KBM-7 (cell line): ENCODE measurements at places on chromosomes 11 and 22.

DNA sequence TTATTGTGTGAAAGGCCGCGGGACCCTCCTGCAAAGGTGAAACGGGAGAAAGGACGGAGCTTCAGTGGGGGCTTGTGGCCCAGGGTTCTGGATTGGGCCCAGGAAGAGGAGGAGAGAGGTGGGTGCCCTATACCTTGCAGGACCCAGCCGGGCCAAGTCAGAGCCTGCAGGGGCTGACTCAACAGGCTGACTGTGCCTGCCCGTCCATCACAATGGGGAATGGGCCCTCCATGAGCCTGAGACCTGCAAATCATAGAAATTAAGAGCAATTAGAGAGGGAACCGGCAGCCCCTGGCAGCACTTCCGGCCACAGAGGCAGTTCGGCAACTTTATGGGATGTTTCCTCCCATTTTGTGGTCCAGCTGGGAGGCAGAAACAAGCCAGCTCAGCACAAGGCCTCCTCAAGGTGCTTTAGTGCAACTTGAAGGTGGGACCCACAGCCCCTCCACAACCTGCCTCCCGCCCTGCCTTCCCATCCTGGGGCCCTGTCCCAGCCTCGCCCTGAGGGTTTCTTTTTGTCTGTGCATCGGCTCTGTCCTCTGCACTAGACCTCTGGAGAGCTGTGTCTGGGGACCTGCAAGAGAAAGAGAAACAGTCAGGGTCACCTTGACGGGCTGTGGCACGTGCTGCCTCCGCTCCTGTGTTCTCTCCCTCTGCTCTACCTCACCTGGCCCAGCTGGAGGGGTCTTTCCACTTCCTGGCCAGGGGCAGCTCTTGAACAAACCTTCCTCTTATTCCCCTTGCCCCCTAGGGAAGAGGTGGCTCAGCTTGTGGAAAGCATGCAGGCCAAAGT is 19.1 kb upstream of the NECTIN1 start:
- DNase-seq: peak; percentile 28

- no peak for DNase-seq
Measured at GRCh38 chr11:112790286-112790685, 170.9 kb upstream of the NCAM1 start.

DNA sequence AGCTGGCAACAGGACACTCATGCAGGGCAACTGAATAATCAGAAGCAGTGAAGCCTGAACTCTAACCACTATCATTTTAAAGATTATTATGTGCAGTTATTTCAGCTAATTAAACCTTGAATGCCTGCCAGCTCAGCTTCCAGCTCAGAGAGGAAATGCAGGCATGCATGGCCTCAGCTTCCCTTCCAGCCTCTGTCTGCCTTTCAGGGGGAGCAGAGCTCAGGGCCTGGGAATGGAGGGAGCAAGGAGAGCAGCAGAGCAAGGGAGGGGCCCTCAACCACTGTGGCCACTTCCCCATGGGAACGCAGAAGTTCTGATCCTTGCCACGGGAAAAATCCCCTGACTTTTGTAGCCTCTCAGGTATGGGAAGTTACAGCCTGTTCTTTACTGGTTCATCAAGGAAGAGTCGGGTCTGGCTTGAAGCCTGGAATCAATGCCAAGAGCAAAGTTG is 32.5 kb upstream of the APLNR start:
- DNase-seq: no peak

GRCh38 chr11:130848361-130849214 is 67.7 kb downstream of the SNX19 start:
- no peak for DNase-seq

DNA sequence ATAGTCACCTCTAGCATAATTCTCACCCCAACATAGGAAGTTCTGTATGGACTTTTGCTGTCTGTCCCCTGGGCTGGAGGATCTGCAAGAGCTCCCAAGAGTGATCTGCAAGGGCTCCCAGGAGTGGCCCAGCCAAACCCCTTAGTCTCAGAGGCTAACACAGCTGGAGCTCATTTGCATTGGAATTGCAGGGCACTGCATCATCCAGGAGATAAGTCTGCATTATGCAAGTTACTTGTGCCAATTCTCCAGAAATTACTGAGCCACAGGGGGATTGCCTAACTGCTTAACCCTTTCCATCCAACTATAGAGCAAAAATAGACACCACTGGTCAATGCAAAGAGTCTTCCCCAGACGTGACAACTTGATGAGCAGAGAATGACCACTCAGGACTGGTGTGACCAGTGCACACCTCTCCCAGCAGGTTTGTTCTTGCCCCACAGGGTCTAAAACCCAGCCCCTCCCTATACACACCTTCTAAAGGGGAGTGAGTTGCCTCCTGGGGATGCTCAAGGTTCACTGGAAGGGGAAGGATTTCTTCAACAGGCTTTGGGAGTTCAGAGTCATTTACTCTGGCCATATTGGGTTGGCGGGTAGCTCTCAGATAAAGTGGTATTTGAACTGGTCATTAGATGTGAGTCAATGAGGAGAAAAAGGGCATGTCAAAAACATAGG is 38.4 kb downstream of the POU2AF3 start:
- no peak for DNase-seq

- peak; percentile 85 for DNase-seq
Measured at GRCh38 chr11:47616726-47617416, 22.7 kb upstream of the C1QTNF4 start.

DNA sequence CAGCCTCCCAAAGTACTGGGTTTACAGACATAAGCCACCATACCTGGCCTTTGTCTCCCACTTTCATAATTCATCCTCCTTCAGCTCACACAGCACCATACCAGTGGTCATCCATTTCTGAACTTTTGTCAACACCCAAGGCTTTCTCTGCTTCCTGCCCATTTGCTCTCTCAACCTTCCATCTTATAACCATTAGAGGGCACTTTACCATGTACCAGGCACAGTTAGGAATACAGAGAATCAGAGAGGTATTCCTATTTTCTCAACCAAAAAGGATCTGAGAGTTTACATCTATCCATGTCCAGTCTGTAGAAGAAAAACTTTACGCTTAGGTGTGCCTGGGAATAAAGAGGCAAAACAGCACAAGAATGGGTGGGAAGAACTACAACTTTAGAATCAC is 397.6 kb downstream of the BUD13 start:
- DNase-seq: no peak

DNA sequence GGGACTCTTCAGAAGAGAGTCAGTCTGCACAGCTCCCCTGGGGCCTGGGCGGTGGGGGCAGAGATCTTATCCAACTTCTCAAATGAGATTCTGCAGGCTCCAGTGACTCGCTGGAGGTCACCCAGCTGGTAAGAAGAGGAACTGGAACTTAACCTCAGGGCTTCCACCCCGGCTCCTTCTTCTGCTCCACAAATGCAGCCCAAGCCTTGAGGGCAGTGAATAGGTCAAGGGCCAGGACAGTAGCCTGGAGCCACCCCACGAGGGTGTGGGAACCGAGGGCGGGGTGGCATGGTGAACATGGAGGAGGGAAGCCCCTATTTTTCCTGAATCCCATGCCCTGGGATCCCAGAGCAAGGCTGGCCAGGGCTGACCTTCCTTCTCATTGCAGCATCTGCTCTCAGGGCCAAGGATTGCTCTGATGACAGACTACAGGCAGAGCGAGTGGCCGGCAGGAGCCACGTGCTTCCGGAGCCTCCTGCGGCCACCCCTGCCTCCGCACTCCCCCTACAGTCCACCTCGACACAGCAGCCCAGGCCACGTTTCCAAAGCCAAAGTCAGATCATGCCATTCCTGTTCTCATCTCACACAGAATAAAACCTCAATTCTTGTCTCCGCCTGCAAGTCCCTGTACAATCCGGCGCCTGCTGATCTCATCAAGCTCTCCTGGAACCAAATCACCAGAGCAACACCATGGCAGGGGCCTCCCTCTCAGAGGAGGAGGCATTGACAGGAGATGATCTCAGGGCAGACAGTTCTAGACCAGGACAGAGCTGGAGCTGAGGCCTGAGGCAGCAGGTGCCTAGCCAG is 21.1 kb upstream of the UPK3A start:
- peak; percentile 79 for DNase-seq

DNA sequence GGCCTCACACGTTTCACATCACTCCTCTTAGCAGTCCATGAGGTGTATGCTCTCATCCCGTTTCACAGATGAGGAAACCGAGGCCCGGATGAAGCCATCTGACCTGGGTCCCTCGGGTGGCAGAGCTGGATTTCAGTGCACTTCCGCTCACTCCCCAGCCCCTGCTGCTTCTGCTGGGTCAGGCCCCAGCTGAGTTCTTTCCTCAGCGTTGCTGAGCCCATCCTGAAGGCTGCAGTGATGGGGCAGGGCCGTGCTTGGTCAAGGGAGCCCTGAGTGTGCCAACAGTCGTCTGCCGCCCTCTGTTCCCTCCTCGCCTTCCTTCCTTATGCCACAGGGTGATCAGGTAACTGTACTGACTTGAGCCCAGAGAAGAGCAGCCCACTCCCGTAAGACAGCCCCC is 12.1 kb downstream of the TRMU start:
- no peak for DNase-seq

DNA sequence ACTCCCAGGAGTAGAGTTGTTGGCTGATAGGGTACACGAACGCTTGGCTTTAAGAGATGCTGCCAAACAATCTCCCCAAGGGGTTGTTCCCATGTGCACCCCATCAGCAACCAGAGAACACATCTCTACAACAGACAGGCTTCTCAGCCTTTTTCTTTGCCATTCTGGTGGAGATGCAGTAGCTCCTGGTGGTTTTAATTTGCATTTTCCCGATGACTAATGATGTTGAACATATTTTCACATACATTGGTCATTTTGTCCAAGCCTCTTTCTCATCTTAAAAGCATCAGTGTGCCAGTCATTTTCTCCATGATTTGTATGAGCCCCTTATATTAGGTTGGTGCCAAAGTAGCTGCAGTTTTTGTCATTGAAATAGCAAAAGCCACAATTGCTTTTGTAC is 21.8 kb downstream of the DHCR7 start:
- DNase-seq: no peak

DNA sequence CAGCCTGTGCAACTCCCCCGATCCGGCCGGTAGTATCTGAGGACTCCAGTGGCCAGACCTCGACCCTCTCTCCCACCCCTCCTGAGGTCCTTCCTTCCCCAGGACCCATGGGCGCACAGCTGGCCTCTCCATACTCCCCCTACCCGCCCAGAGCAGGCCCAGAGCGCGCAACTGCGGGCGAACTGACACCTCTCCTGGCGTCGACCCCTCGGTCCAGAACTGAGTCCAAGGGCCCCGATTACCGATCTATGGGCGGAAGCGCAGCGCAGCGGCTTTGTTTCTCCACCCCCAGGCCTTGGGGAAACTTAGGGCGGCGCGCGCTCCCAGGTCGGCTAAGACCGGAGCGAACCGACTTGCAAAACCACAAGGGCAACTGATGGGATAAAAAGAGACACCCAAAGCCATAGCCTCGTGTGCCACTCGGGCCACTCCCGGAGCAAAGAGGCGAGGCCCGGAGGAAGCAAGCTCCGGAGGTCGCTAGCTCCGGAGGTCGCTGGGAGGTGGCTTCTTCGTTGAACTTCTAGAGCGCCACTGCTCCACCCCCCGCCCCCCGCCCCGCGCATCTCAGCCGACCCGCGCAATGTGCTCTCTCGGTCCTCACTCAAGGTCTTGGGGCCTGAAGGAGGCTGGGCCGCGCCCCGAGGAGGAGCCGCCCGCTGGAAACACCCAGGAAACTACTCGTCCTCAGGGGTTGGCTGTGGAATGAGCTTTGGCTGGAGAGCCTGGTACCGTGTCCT is 9.8 kb upstream of the ALX4 start:
- DNase-seq: no peak

- no peak for DNase-seq
Measured at GRCh38 chr11:13169709-13170108, 107.9 kb upstream of the BMAL1 start.

GRCh38 chr11:70319396-70320076 is 49.0 kb downstream of the PPFIA1 start:
- DNase-seq: no peak

- DNase-seq: no peak
Measured at GRCh38 chr11:104015649-104016415, 20.6 kb upstream of the DDI1 start.

DNA sequence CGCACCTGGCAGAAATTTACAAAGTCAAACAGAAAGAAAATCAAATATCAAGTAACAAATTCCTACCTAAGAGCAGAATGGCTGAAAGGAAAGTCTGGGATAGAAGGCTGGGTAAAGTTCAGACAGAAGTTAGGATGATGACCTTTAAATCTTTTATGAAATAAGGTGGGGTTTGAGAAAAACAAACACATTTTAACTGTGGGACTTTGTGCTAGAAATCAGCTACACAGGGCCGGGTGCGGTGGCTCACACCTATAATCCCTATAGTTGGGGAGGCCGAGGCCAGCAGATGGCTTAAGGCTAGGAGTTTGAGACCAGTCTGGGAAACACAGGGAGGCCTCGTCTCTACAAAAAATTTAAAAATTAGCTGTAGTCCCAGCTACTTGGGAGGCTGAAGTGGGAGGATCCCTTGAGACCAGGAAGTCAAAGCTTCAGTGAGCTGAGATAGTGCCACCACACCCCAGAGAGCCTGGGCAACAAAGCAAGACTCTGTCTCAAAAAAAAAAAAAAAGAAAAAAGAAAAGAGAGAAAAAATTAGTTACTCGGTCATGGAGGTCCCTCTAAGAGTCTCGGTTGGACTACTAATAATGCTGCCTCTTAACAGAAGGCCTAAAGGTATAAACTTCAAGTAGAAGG is 119.7 kb upstream of the BID start:
- DNase-seq: no peak

DNA sequence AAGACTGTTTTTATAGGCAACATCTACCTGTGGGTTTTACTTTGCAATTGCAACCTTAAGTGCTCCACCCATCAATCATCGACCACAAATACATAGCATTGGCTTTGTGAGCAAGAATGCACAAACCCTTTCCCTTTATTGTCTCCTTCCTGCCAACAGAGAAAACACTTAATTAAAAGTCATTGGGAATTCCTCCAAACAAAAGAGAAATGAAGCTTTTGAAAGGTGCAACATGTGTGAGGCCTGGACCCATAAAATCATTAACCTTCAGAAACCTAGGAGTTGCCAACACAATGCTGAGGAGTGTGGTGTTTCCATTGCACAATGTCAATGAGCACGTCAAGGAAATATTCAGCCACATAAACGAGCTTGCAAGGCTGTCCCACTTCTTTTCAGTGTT is 223.2 kb downstream of the BLID start:
- no peak for DNase-seq

GRCh38 chr11:125329786-125330185 is 165.2 kb downstream of the PKNOX2 start:
- no peak for DNase-seq

DNA sequence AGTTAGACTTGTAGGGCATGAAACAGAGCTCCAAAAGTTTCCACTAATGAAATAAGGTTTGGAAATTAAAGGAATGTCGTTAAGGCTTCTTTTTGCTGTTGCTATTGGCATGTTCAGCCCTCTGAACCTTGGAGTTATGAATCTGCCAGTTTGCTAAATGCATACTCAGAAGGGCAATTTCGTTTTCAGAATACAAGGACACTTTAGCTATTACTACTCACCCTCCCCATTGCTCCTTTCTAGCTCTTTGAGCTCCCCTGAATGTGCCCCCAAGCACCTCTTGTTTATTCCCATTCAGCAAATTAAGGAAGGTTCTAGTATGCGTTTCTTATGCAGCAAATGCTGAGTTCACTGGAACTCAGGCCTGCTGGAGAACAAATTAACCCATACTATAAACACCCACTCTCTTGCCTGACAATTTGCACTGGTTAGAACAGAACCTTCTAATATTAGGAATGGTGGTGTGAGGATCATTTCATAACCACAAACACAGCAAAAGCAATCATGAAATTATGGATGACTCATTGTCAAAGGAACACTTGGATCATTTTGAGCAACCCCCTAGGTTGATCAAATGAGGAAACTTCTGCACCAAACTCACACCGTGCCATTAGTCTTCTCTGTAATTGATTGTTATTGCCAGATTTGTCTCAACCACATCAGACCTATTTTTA is 26.2 kb upstream of the LIN7C start:
- no peak for DNase-seq

- DNase-seq: no peak
Measured at GRCh38 chr11:72773291-72773690, 20.6 kb downstream of the STARD10 start.
